ENCODE measurements at places on chromosomes 6 and 20. TPM values are rescaled to one million over a fixed set of nuclear protein-coding genes. Genes with fewer than 3 reads are reported as not detected.

Gene RRAGD
- total RNA-seq: 41.8 TPM

Gene MAD2L1BP
- 36.4 TPM for total RNA-seq

Gene RXRB
- total RNA-seq: 35.9 TPM

Gene ZNFX1
- 67.8 TPM for total RNA-seq

Gene SUMO4
- total RNA-seq: 4.1 TPM

Gene DNAH8
- not detected for total RNA-seq

Gene IRAK1BP1
- 4.2 TPM for total RNA-seq

Gene MAK
- total RNA-seq: 0.95 TPM

Gene POLH
- total RNA-seq: 8.7 TPM

Gene MYBL2
- not detected for total RNA-seq

Gene BICRAL
- 13.3 TPM for total RNA-seq

Gene ANKRD66
- total RNA-seq: not detected

Gene UST
- total RNA-seq: 9.2 TPM

Gene BPIFA1
- total RNA-seq: not detected

Gene DNMT3B
- total RNA-seq: 2.0 TPM

Gene PI16
- 1.3 TPM for total RNA-seq

Gene TMEM14B
- total RNA-seq: 73.3 TPM

Gene AVP
- not detected for total RNA-seq

Gene APCDD1L
- 0.19 TPM for total RNA-seq

Gene KHDRBS2
- total RNA-seq: not detected

Gene ADGRF5
- 29.7 TPM for total RNA-seq

Gene MEI4
- 0.09 TPM for total RNA-seq

Gene ELOVL4
- 0.19 TPM for total RNA-seq

Gene C20orf141
- total RNA-seq: not detected

Gene SLC22A16
- total RNA-seq: not detected

Gene OXT
- total RNA-seq: not detected

Gene LGSN
- total RNA-seq: not detected

Gene NR2E1
- not detected for total RNA-seq

Gene FILIP1
- total RNA-seq: 15.9 TPM

Gene CYP21A2
- 5.7 TPM for total RNA-seq

Gene ASCC3
- total RNA-seq: 44.8 TPM

Gene LTV1
- 16.1 TPM for total RNA-seq

All from omental fat pad (tissue), 4 donors.